ENCODE measurements at places on chromosomes 2 and 18. TPM values are rescaled to one million over a fixed set of nuclear protein-coding genes. Genes with fewer than 3 reads are reported as not detected.

Gene DYSF
- not detected for polyA plus RNA-seq

Gene EIF2B4
- 23.8 TPM for polyA plus RNA-seq

Gene DES
- polyA plus RNA-seq = not detected

Gene CFAP53
- polyA plus RNA-seq = 0.09 TPM

Gene PLCL1
- 16.7 TPM for polyA plus RNA-seq

Gene WDR75
- polyA plus RNA-seq = 14.2 TPM

Gene UGT1A10
- polyA plus RNA-seq = not detected

Gene RAX
- polyA plus RNA-seq = not detected

Gene EMILIN1
- 1.1 TPM for polyA plus RNA-seq

Gene EVX2
- not detected for polyA plus RNA-seq

Gene KCNG2
- polyA plus RNA-seq = not detected

Gene CHRNA1
- not detected for polyA plus RNA-seq

Gene TWSG1
- polyA plus RNA-seq = 3.9 TPM

Gene CLEC4F
- not detected for polyA plus RNA-seq

Gene ZAP70
- polyA plus RNA-seq = 166 TPM

Gene MSTN
- not detected for polyA plus RNA-seq

Gene EGR4
- polyA plus RNA-seq = not detected

Gene FAM237A
- polyA plus RNA-seq = not detected

Gene CD8A
- 0.16 TPM for polyA plus RNA-seq

Gene SCG2
- not detected for polyA plus RNA-seq

Gene KCNJ3
- not detected for polyA plus RNA-seq

Gene KCTD1
- polyA plus RNA-seq = 0.36 TPM

Gene CYTIP
- polyA plus RNA-seq = 270 TPM

Gene NTSR2
- not detected for polyA plus RNA-seq

Gene NDUFS1
- 40.8 TPM for polyA plus RNA-seq

Gene PROKR1
- polyA plus RNA-seq = not detected

Gene LBX2
- not detected for polyA plus RNA-seq

Gene MBOAT2
- polyA plus RNA-seq = 0.90 TPM

Gene GAL3ST2
- not detected for polyA plus RNA-seq

Gene CREG2
- not detected for polyA plus RNA-seq

Gene MAL
- 355 TPM for polyA plus RNA-seq

Gene AGXT
- polyA plus RNA-seq = not detected

Gene SIX3
- not detected for polyA plus RNA-seq

Gene DUSP19
- 0.66 TPM for polyA plus RNA-seq

Gene OTOS
- polyA plus RNA-seq = not detected

Gene SCN1A
- polyA plus RNA-seq = not detected

Gene UGT1A8
- polyA plus RNA-seq = not detected

Gene RBM43
- polyA plus RNA-seq = 6.0 TPM

Gene XPO1
- 45.1 TPM for polyA plus RNA-seq

Data from naive thymus-derived CD4-positive, alpha-beta T cell (primary cell).